Mesendoderm (in vitro differentiated cells): ENCODE measurements at places on chromosomes 6 and 20.

GRCh38 chr20:11907621-11908020 lies 10.1 kb upstream of the BTBD3 start:
- DNase-seq = no peak

GRCh38 chr6:39452306-39453145 lies 130.0 kb upstream of the KCNK16 start:
- DNase-seq = no peak

DNA sequence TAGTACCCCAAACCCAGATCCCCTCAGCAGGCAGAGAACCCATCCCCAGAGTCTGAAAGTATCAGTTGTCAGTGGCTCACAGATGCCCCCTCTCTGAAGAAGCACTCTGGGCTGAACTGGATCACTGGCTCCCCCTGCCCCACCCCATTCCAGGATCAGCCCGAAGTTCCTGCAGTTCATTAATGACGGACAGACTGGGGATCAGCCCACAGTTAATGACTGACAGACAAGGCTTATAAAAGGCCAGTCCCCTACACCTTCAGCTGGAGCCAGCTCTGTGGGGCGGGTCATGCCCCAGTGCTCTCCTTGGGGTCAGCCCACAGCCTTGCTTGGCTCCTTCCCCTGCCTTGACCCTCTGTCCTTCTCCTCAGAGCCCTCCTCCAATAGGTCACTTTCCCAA lies 21.7 kb downstream of the KIAA1755 start:
- DNase-seq = no peak

DNA sequence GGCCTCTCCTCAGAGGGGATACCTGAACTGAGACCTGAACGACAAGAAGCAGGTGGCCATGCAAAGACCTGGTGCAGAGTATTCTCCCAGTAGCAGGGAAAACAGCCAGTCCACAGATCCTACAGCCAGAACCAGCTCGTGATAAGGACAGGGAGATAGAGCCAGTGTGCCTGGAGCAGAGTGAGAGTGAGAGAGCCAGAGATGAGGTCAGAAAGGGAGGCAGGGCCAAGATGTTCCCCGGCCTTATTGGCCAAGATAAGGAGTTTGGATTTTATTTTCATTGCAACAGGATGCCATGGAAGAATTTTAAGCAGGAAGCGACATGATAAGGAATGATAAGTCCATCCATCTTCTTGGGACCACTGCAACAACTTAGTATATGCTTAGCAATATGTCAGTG lies 111.8 kb downstream of the UBE3D start:
- DNase-seq = peak; percentile 65

DNA sequence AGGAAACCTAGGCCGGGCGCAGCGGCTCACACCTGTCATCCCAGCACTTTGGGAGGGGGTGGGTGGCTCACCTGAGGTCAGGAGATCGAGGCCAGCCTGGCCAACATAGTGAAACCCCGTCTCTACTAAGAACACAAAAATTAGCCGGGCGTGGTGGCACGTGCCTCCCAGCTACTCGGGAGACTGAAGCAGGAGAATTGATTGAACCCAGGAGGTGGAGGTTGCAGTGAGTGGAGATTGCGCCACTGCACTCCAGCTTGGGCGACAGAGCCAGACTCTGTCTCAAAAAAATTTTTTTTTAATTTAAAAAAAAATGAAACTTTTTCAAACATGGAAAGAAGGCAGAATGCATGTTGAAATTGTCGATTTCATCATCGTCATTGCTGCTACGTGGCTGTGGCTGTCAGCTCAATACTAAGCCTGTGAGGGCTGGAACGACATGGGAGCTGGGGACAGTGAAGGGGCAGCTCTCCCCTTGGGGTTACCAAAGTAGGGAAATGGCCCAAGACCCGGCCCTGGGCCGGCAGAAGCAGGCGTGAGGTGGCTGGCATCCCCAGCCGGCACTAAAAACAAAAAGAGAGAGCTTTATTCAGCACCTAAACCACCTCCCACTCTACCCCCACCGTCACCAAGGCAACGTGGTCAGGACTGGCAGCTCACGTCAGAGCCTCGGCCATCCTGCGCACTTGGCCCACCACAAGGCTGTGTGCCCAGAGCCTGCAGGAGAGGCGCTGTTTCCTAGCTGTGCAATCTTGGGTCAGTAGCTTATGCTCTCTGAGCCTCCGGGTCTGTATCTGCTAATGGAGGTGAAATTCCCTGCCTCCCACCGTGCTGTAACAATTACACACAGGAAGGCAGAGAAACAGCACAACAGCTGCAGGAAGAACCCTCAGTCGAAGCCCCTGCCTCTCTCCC lies 30.8 kb downstream of the AGPAT4 start:
- DNase-seq = peak; percentile 94

DNA sequence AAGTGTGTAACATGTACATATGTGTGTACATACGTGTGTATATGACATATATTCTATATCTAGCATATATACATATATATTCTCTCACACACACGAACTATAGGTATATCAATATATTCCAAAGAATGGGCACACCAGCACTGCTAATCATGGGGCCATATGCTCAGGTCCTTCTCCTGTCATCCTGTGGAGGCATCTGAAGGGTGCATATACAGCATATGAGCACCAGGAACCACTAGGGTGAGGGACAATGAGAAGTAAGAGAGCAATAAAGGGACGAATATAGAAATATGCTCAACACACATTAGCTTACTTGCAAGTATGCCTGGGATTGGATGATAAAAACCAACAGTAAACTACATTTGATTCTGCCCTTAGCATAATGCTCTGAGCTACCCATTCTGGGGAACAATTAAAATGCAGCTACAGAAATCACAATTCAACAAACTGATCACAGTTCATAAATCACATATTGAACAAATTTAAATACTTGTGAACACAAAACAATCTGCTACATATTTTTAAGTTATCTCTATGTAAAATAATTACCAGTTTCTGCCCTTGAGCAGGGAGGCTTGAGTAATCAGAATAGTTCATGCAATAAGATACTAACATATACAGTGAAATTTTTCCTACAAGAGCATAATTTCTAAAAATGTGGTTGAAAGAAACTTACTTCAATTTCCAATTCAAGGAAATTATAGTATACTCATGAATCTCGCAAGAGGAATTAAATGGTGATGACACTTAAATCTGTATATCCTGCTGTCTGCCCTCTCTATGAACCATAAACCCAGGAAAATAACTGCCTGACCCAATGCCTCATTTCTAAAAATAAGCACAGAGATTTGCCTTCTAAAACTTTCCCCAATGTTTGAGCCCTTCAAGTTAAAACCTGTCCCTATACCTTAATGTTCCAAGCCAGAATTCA lies 272.2 kb upstream of the THEMIS start:
- no peak for DNase-seq

DNA sequence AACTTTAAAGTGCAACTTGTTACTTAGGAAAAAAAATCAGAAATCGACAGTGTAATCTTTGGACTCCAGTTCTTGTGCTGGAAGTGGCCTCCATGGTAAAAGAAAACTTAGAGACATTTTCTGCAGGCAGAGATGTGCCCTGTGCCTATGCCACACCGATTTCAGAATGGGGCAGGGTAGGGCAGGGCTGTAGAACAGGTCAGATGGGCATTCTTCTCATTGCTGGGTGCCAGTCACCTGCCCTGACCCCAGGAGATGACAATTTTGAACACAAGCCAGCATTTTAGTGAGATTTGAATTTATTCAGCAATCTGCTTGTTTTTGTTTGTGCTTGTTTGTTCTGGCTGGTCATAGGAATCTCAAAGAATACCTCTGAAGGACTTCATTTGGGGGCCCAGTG lies 63.3 kb downstream of the SASH1 start:
- DNase-seq = no peak

GRCh38 chr20:43525021-43525420 lies 17.5 kb downstream of the L3MBTL1 start:
- no peak for DNase-seq

DNA sequence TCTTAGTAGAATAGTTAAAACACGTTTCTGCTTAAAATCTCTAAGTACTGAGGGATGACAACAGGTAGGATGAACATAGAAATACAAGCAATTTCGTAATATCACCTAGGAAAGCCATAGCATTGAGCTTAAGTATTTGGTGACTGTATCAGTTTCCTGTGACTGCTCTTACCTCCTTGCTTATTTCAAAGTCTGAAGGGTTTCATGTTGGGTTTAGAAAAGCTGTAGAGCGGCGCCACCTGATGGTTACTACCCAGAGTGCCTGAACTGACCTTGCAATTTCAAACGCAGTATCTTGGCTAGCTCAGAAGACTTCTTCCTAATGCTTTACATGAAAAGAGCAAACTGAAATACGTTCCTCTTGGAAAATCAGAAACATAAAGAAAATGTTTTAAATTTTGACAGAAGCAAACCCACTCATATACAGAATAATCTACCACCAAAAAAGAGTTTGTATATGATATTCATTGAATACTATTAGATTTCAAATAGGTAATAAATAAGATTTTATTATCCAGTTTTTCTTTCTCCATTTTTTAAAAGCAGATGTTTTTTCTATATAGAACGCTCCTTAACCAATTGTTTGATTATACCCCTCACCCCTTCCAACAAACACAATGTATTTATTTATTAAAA lies 82.3 kb upstream of the RIPOR2 start:
- peak; percentile 89 for DNase-seq

DNA sequence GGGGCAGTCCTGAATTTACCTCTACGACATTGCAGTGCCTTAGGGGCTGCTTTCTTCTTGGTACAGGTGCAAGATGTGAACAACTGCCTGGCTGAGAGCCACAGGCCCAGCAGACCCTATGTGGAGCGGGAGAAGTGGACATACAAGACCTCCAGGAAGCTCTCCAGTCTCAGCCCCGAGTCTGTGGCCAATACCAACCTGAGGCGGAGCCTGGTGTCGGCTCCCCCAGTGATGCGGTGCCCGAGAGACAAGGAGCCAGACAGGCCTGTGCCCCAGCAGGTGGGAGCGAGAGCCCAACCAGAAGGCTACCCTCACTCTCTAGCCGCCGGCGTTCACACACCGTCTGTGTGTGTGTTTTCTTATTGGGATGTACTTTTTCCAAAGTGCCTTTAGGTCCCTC lies 59.6 kb downstream of the EFCAB8 start:
- DNase-seq = no peak

DNA sequence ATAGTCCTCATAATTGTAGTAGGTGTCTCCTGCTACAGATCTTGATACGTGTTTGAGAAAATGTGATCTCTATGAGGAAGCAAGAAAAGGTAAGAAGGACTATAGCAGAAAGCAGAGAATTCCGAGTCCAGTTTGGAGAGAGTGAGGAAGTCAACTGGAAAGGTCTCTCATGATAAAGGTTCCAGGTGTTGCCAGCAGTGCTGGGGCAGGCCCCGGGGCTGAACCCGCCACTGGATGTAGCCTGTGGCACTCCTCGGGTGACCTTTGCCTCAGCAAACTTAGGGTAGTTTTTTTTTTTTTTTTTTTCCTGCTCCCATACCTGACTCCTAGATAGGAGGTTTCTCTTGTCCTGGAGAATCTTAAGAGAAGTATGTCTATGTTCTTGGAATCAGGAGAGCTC lies 62.8 kb downstream of the FAM120B start:
- DNase-seq = no peak

DNA sequence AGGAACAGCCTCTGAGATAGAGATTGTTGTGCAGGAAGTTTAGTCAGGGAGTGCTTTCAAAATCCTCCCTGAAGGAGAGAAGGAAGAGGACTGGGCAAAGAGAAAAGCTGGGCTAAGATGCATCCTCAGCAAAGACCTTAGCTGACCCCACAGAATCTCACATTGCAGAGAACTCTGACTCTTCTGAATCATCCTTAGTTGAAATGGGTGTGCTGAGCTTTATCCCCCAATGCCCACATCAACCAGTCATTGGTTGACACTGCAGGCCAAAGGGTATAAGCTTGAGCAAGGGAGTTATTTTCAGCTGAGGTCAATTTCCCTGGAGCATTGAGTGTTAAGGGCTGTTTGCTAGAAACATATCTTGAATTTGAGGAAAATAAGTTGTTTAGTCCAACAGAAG lies 732.2 kb downstream of the CBLN4 start:
- DNase-seq = no peak

GRCh38 chr6:108968325-108969316 lies 120.4 kb downstream of the ARMC2 start:
- peak; percentile 57 for DNase-seq

- peak; percentile 32 for DNase-seq
These were observed 416 bp downstream of the RSPH4A start for GRCh38 chr6:116616737-116617053.

DNA sequence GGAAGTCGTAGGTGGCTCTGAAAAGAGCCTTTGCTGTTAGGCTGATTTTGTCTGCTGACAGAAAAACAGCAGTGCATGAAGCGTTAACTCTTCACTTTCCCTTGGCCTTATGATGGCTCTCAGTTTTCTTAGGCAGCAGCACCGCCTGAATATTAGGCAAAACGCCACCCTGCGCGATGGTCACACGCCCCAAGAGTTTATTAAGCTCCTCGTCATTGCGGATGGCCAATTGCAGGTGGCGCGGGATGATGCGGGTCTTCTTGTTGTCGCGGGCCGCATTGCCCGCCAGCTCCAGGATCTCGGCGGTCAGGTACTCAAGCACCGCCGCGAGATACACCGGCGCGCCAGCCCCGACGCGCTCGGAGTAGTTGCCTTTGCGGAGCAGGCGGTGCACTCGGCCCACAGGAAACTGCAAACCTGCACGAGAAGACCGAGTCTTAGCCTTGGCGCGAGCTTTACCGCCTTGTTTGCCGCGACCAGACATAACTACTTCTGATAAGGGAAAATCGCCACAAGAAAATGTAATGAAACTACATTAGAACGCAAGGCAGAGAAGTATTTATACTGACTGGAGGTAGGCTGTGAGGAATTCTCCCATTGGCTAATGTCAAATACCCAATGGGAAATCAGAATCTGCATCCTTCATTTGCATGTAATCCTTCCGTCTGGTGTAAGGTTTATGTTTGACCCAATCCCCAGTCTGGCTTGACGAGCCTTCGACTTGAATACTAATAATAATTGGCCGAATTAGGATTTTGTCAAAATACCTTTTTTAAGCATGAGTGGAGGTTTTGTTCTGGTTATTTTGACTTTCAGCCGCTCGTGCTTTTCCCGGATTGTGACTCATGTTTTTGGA lies 53.9 kb upstream of the HFE start:
- peak; percentile 98 for DNase-seq

GRCh38 chr6:17816921-17817611 lies 110.3 kb upstream of the NUP153 start:
- DNase-seq = peak; percentile 18
